ENCODE measurements at places on chromosomes 6 and 20.

- H3K4me3 ChIP-seq: no peak overlapping the region
- no peaks in the 10 kb centered on the region for H3K36me3 ChIP-seq
- H3K27me3 ChIP-seq: no peaks in the 10 kb centered on the region
- no peak for DNase-seq
These were observed 71.9 kb downstream of the TBC1D7 start for GRCh38 chr6:13256266-13257001.

DNA sequence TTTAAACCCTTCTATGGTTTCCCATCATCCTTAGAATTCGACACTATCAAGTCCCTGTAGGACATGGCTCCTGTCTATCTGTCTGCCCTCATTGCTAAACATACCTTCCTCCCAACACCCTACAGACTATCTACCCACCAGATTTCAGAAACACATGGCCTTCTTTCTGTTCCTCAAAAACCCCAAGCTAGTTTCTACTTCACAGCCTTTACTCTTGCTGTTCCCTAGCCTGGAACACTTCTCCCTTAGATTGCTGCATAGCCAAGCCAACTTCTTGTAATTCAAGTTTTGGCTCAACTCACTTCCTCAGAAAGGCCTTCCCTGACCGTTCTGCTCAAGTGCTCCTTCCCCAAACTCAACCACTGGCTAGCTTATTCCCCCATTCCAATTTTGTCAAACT is 156.2 kb downstream of the BTBD9 start:
- H3K4me1 ChIP-seq: peaks cover 19% of the 10 kb centered on the region
- H3K27ac ChIP-seq: no peak overlapping the region
- no peak overlapping the region for H3K4me3 ChIP-seq
- no peaks in the 10 kb centered on the region for H3K27me3 ChIP-seq
- no peak for DNase-seq

- no peak overlapping the region for H3K4me3 ChIP-seq
- no peaks in the 10 kb centered on the region for H3K4me1 ChIP-seq
- H3K27me3 ChIP-seq: no peaks in the 10 kb centered on the region
- no peak overlapping the region for H3K27ac ChIP-seq
- no peak for DNase-seq
- H3K36me3 ChIP-seq: no peaks in the 10 kb centered on the region
These were observed 165.1 kb downstream of the CDKAL1 start for GRCh38 chr6:20699402-20699801.

DNA sequence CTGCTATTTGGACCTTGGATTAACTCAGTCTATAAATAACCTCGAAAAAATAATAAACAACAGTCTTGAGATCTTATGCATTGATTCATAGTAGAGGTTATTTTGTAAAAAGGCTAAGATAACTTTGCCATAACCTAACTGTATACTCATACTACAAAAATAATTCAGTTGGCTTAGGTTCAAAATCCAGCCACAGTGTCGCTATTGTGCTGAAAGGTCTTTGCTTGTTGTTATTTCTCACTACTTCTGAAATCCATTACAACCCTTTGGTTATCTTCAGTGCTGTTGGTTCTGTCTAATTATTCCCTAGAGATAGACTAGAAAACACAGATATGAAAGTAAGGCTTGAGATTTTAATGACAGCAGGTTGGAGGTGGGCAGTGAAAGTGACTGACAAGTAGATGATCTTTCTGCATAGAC is 74.4 kb downstream of the MKKS start:
- no peak overlapping the region for H3K4me3 ChIP-seq
- H3K27me3 ChIP-seq: no peaks in the 10 kb centered on the region
- no peaks in the 10 kb centered on the region for H3K36me3 ChIP-seq
- H3K27ac ChIP-seq: peak overlapping the region; percentile 12
- no peaks in the 10 kb centered on the region for H3K4me1 ChIP-seq

DNA sequence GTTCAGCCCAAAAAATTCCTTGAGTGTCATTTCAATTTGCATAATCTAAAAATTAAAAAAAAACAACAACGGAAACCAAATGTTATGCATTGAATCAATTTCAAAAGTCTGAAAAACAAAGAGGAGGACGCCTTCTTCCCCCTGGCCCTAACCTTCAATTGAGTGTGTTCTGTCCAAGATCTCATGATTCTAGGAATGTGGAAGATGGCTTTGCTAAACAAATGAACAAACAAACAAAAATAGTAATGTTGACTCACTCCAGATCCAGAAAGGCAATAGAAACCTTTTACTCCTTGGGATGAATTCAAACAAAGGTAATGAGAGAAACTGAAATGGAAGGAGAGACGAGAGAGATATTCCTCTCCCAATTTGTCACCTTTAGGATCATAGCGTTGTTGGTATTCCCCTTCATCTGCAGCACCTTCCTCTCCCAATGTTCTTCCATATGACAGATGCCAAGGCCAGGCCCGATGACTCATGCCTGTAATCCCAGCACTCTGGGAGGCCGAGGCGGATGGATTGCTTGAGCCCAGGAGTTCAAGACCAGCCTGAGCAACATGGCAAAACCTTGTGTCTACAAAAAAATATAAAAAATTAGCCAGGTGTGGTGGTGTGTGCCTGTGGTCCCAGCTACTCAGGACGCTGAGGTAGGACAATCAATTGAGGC is 109.2 kb upstream of the ADGRF1 start:
- no peak overlapping the region for H3K27ac ChIP-seq
- H3K36me3 ChIP-seq: no peaks in the 10 kb centered on the region
- no peaks in the 10 kb centered on the region for H3K27me3 ChIP-seq

DNA sequence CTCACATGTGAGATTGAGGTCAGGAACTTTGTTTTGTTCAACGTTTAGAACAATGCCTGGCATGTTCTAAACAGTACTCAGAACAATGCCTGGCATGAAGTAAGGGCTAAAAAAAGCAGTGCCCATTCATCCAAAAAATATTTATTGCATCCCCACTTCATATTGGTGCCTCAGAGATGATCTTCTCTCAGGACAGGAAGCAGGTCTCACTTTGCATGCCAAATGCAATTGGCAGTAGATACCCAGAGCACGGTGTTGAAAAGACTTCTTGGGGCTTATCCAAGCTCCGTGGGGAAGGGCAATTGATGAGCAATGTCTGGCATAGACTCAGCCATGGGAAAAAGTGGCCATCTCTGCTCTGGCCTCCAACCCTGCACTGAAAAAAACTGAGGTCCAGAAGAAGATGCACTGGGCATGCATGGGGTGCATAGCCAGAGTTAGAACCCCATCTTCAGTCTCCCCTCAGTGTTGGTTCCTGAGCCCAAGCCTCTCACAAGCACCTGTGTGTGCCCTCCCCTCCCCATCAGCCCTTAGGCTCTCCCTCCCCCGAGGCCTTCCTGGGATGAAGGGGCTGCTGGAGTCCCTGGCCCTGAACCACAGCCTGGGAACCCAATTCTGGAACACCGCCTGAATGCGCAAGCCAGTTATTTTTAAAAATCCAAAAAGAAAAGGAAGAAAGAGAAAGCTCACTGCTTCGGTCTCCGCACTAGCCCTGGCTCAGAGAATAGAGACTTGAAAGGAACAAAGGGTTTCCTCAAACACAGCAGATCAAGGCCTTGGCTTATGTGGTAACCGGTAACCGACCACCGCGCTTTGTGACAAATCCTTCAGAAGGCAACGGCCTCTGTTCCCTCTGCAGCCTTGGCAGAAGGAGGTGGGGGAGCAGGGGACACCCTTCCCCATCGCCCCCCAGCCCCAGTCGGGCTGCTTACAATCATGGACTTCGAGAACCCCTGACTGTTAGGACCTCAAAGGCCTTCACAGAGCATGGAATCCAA is 78.5 kb upstream of the SIRPA start:
- H3K4me3 ChIP-seq: no peak overlapping the region
- H3K27ac ChIP-seq: peak overlapping the region; percentile 64
- H3K4me1 ChIP-seq: peaks cover 58% of the 10 kb centered on the region
- no peaks in the 10 kb centered on the region for H3K36me3 ChIP-seq

DNA sequence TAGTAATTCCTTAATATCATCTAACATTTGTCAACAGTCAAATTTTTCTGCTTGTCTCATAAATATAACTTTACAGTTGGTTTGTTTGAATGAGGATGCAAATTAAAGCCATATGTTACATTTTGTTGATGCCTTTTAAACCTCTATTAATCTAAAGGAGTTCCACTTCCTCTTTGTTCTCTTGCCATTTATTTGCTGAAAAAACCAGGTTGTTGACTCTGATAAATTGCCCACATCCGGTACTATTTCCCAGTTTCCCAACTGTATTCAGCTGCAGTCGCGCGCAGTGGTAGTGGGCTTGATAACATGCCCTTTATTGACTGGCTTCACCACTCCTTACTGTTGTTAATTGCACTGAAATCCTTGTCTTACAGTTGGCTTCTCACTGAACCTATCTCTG is 32.8 kb upstream of the SIRPB2 start:
- no peak overlapping the region for H3K27ac ChIP-seq
- DNase-seq: no peak
- no peak overlapping the region for H3K4me3 ChIP-seq
- H3K36me3 ChIP-seq: no peaks in the 10 kb centered on the region
- no peaks in the 10 kb centered on the region for H3K4me1 ChIP-seq

DNA sequence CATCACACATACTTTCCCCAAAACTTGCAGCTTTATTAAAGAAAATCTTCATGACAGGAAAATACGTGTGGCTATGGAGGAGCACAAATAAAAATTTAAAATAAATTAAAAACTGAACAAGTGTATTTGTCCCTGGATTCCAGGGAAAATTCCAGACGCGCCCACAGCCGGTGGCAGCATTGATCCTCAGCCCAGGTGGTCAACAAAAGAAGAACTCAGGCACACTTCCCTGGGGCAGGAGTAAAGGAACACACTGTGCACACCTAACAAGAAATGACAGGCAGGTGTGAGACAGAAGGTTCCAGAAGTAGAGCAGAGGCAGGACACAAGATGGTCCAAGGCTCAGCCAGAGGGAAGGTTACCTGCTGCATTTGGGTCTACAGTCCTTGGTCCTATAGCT is 36.3 kb downstream of the FOXA2 start:
- H3K27me3 ChIP-seq: no peaks in the 10 kb centered on the region
- no peaks in the 10 kb centered on the region for H3K4me1 ChIP-seq
- no peaks in the 10 kb centered on the region for H3K36me3 ChIP-seq
- no peak overlapping the region for H3K4me3 ChIP-seq
- DNase-seq: no peak

DNA sequence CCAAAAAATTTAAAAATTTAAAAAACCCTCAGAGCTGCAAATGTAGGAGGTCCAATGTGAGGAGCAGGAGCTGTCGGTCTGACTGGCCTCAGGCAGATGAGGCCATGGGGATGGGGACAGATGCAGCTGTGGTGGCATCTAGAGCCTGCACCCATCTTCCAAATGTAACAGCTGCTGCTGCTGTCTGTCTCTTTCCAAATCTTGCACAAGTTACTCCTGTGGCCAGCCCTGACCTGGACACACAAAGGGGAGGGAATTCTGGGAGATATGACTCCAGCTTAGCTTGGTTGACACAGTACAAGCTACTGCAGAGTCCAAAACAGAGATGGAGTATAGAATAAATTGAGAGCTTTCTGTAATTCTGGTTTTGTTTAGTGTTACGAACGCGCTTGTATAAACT is 115.2 kb downstream of the PRND start:
- H3K4me1 ChIP-seq: no peaks in the 10 kb centered on the region
- peaks cover 3% of the 10 kb centered on the region for H3K27me3 ChIP-seq
- no peaks in the 10 kb centered on the region for H3K36me3 ChIP-seq
- no peak for DNase-seq
- no peak overlapping the region for H3K4me3 ChIP-seq

- H3K27ac ChIP-seq: no peak overlapping the region
- no peak overlapping the region for H3K4me3 ChIP-seq
- H3K4me1 ChIP-seq: peaks cover 15% of the 10 kb centered on the region
- H3K27me3 ChIP-seq: no peaks in the 10 kb centered on the region
These were observed 17.6 kb downstream of the LRRN4 start for GRCh38 chr20:6036213-6036612.

- DNase-seq: peak; percentile 42
- peak overlapping the region; percentile 75 for H3K27ac ChIP-seq
- H3K36me3 ChIP-seq: peaks cover 15% of the 10 kb centered on the region
- H3K4me3 ChIP-seq: no peak overlapping the region
- H3K4me1 ChIP-seq: peaks cover 19% of the 10 kb centered on the region
These were observed 13.9 kb upstream of the TNFRSF6B start for GRCh38 chr20:63682384-63683139.

DNA sequence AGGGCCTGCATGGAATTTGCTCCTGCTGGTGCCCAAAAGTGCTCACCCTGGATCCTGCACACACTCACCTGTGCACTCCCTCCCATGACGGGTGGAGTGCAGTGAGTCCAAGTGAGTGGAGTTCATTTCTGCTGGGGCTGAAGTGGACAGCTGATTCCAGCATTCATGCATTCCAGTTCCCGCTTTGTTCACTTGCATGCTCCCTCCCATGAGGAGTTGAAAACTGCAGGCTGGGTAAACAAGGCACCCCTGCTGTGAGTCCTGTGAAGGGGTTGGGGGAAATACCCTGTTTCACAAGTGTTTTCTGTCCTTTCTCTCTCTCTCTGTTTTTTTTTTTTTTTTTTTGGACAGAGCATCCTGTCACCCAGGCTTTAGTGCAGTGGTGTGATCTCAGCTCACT is 454.1 kb upstream of the NOX3 start:
- no peaks in the 10 kb centered on the region for H3K36me3 ChIP-seq
- no peak overlapping the region for H3K27ac ChIP-seq
- no peaks in the 10 kb centered on the region for H3K4me1 ChIP-seq
- DNase-seq: no peak
- H3K4me3 ChIP-seq: no peak overlapping the region

- no peak overlapping the region for H3K4me3 ChIP-seq
- no peaks in the 10 kb centered on the region for H3K4me1 ChIP-seq
- H3K27ac ChIP-seq: no peak overlapping the region
- peaks cover 9% of the 10 kb centered on the region for H3K27me3 ChIP-seq
- H3K36me3 ChIP-seq: no peaks in the 10 kb centered on the region
- no peak for DNase-seq
These were observed 4.9 kb downstream of the ADGRG6 start for GRCh38 chr6:142306736-142307135.

- DNase-seq: peak; percentile 85
- no peaks in the 10 kb centered on the region for H3K27me3 ChIP-seq
- H3K36me3 ChIP-seq: no peaks in the 10 kb centered on the region
These were observed 196.8 kb downstream of the FARS2 start for GRCh38 chr6:5457983-5458683.

DNA sequence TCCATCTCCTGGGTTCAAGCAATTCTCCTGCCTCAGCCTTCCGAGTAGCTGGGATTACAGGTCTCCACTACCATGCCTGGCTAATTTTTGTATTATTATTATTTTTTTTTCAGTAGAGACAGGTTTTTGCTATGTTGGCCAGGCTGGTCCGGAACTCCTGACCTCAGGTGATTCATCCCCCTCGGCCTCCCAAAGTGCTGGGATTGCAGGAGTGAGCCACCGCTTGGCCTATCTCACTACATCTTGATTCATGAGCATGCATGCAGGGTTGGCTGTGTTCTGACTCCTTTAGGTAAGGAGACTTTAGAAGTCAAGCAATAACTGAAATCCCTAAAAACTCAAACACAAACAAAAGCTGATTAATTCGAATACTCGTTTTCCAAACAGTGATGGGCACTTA is 80.9 kb downstream of the GJA1 start:
- no peaks in the 10 kb centered on the region for H3K36me3 ChIP-seq
- no peak for DNase-seq
- H3K27me3 ChIP-seq: no peaks in the 10 kb centered on the region
- H3K27ac ChIP-seq: no peak overlapping the region
- no peak overlapping the region for H3K4me3 ChIP-seq

Data from gastrocnemius medialis (tissue), 4 donors.